ENCODE measurements at places on chromosomes 11 and 22. TPM values are rescaled to one million over a fixed set of nuclear protein-coding genes. Genes with fewer than 3 reads are reported as not detected.

DNA sequence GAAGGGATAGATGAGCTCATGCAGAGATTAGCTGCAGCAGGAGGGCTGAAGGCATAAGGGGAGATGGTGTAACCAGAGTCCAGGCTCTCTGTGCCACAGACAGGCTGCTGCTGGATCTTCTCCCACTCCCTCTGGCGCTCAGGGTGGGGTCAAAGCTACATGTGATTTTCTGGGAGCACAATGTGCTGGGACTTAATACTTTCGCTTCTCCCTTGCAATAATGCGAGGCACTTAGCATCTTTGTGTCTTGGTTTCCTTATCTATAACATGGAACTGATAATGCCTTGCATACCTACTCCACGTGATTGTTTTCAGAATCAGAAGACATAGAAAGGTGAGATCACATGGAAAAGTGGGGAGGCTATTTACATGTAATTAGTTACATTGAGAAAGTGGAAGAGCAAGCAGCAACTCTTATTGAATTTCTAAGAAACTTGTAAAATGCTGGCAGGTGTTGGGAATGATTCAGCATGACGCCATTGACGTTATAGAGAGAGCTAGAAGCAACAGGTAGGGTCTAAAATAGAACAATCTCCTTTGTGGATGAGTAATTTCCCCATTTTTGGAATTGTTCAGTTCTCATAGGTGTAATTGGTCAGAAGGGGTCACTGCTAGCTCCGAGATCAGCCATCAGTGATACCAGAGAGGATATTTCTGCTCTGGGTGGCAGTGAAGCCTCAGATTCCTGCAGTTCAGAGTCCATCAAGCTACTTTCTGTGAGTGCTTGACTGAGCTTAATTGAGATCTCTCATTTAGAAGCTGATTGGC is 8.2 kb upstream of the OR9I1 start:
- H3K4me1 ChIP-seq = no peaks in the 10 kb centered on the region
- H3K27ac ChIP-seq = no peak overlapping the region
- H3K27me3 ChIP-seq = no peaks in the 10 kb centered on the region

GRCh38 chr11:33663121-33663520 is 37.5 kb downstream of the C11orf91 start:
- no peak overlapping the region for H3K27ac ChIP-seq
- no peaks in the 10 kb centered on the region for H3K27me3 ChIP-seq
- H3K4me3 ChIP-seq = no peak overlapping the region
- H3K36me3 ChIP-seq = no peaks in the 10 kb centered on the region

GRCh38 chr22:20174785-20175596 is 24.1 kb upstream of the CCDC188 start:
- H3K4me1 ChIP-seq = no peaks in the 10 kb centered on the region
- H3K36me3 ChIP-seq = no peaks in the 10 kb centered on the region

GRCh38 chr11:32426819-32427615 is 8.3 kb downstream of the WT1 start:
- H3K27ac ChIP-seq = no peak overlapping the region
- H3K4me1 ChIP-seq = peaks cover 13% of the 10 kb centered on the region
- peaks cover 14% of the 10 kb centered on the region for H3K27me3 ChIP-seq

Gene C11orf86
- not detected for total RNA-seq

Gene CCDC15
- total RNA-seq = 0.64 TPM

Gene UBQLN3
- total RNA-seq = 0.49 TPM

GRCh38 chr11:129440028-129440713 is 64.5 kb downstream of the BARX2 start:
- DNase-seq = no peak
- H3K27ac ChIP-seq = no peak overlapping the region
- H3K36me3 ChIP-seq = no peaks in the 10 kb centered on the region
- H3K4me3 ChIP-seq = no peak overlapping the region
- no peaks in the 10 kb centered on the region for H3K4me1 ChIP-seq
- H3K27me3 ChIP-seq = no peaks in the 10 kb centered on the region

DNA sequence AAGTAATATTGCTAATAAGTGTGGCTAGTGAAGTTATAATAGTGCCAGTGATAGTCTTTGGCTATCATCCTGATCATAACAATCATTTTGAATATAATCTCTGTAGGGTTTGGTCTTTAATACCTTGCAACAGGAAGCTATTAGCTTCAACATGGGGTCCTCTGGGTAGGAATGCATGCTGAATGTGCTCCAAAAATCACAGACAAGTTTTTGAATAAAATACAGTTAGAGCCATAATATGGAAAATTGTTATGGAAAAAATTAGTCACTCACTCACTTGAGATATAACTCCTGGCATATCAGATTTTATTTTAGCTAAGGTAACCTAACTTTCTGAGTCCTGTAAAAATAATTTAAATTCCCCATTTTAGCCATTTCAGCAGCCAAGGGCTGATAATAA is 95.4 kb upstream of the MTMR2 start:
- H3K27me3 ChIP-seq = no peaks in the 10 kb centered on the region
- no peak for DNase-seq
- H3K4me3 ChIP-seq = no peak overlapping the region
- no peaks in the 10 kb centered on the region for H3K36me3 ChIP-seq
